Stimulated activated CD8-positive, alpha-beta memory T cell treated with anti-CD3 and anti-CD28 coated beads, Interleukin-2, amount 100 ng/mL, for 1 hour (primary cell): ENCODE measurements at places on chromosomes 2 and 18.

GRCh38 chr2:165989851-165990250, 36.3 kb upstream of the TTC21B start:
- no peak for DNase-seq

- DNase-seq, result no peak
These were observed 349.4 kb downstream of the SLC4A3 start for GRCh38 chr2:219976871-219977270.

DNA sequence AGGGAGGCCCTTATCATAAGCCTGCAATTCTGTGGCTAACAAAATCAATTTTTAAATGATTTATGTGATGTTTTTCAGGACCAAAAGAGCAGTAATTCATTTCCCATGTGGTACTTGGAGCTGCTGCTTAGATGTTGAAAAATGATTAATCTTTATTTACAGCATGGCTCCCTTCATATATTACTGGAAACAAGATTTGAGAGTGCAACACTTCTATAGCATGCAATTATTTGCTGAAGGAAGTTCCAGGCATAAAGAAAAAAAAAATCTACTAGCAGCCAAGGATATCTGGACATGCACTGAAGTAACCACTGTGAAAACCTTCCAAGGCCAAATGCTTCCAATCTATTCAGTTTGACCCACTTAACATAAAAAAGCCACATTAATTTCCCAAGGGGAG, 186.3 kb downstream of the SLC8A1 start:
- DNase-seq, result no peak

DNA sequence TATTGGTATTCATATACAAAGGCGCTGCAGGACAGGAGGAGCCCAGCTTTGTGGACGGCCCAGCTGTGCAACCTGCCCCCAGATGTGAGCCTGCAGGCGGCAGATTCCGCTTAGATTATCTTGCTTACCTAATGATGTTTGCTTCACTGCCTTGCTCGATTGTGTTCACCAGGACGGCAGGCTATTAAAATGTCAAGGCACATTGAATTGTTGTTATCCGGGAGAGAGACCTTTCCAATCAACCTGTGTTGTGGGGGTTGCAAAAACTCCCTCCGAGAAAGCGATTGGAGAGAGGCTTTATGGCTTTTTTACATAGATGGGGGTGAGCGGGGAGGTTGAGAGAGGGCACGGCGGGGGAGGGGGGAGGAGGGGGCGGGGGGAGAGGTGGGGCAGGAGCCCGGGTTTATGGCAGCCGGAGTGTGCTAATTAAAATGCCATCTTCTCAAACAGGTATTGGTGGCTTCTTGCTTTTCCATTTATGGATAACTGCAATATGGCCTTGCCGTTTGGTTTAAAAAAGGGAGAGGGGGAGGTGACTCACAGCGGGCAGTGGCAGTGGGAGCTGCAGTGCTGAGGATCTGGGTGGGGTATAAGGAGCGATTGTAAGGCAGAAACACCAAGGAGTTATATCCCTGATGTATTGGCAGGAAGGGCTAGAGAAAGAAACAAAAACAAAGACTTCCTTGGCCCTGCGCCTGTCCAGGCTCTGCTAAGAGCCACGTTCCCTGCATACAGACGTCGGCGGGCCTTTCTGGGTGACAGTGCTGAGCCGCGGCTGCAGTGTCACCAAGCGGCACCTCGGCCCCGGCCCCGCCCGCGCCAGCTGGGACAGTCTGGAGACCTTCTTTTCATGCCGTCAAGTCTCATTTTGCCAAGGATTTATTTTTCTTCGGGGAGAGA, 97.2 kb downstream of the INSIG2 start:
- peak; percentile 22 for DNase-seq

- no peak for DNase-seq
These were observed 133.7 kb downstream of the GALNT3 start for GRCh38 chr2:165660361-165660760.

- DNase-seq, result no peak
These were observed 1390.5 kb upstream of the ZEB2 start for GRCh38 chr2:145910416-145910815.

GRCh38 chr2:161134547-161135518, 25.4 kb upstream of the TANK start:
- DNase-seq, result no peak

GRCh38 chr18:76626991-76627390, 131.9 kb upstream of the ZNF516 start:
- DNase-seq, result no peak

- DNase-seq, result no peak
These were observed 52.6 kb downstream of the ZAP70 start for GRCh38 chr2:97765933-97766332.
